ENCODE measurements at places on chromosomes 7 and 10.

DNA sequence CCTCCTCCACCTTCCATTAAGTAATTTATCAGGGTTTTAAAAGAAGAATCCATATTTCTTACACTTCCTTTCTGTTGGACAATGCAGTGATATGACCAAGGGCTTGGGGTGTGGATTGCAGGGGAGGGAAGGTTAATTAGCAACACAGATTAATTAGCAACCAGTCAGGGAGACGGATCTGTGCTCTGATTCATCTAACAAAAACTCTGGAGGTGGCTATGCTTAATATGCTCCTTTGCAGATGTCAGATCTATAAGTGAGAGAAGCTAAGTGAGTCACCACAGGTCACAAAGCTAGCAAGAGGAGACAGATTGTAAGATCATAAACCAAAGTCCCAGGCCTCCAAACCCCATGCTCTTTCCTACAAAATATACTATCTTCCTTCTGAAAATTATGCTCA lies 178.8 kb upstream of the ITGB1 start:
- DNase-seq, result peak; percentile 67

GRCh38 chr7:95485391-95486123 lies at the start of gene ASB4:
Gene ASB4 (plus strand): TSS chr7:95485943. CDS start chr7:95485972, 29 bp downstream.
- DNase-seq, result no peak

DNA sequence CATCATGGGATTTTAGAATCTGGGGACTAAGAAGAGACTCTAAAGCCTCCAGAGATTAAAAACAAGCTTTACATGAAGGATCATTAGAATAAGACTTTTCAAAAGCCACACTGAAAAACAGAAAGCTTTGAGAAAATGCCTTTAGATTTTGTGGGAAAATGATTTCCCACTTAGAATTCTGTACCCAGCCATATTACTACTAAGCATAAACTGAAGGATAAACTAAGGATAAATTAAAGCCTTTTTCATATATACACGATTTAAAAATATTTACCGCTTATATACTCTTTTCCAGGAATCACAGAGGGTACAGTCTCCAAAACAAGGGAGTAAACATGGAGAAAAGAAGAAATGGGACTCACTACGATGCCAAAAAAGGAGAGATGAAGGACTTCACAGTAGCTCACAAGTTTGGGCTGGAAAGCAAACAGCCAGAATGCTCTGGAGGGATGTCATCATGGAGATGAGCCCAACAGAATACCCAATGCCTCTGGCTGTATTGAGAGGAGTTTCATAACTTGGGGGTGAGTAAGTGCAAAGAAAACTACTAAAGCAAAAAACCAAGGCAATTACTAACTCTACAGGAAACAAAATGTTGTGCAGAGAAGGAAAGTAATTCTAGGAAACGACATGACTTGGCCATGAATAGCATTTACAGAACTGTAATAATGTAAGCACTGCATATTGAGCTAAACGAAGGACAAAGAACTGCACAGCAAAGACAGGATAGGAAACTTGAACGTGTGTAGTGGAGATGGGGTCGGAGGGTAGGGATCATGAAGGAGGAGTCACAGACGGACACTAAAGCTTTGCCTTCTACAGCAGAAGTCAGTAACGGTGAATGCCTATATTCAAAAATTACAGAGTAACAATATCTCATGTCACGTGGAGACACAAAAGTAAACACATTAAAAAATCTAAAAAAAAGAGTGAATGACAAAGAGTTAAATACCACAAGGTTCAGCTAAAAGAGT lies 61.4 kb upstream of the ASAH2 start:
- DNase-seq, result no peak

GRCh38 chr10:61902445-61903220 lies 1.1 kb downstream of the ARID5B start:
- peak; percentile 52 for DNase-seq

DNA sequence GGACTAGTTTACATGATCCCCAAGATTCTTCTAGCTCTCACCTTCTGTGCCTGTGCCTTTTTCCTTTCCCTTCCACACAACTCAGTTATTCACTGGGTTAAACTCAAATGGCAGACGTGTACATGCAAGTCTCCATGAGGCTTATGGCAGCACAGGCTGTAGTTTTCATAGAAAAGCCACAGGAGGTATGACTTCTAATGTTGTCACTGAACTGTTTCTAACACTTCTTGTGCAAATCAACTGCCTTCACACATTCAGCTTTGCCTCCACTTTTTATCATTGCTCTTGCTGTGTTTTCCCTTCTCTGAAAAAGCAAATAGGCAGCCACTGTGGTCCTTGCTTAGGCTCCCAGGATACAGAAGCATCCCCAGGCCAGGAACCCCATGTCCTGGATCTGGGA lies 5.3 kb upstream of the GIMAP5 start:
- no peak for DNase-seq

DNA sequence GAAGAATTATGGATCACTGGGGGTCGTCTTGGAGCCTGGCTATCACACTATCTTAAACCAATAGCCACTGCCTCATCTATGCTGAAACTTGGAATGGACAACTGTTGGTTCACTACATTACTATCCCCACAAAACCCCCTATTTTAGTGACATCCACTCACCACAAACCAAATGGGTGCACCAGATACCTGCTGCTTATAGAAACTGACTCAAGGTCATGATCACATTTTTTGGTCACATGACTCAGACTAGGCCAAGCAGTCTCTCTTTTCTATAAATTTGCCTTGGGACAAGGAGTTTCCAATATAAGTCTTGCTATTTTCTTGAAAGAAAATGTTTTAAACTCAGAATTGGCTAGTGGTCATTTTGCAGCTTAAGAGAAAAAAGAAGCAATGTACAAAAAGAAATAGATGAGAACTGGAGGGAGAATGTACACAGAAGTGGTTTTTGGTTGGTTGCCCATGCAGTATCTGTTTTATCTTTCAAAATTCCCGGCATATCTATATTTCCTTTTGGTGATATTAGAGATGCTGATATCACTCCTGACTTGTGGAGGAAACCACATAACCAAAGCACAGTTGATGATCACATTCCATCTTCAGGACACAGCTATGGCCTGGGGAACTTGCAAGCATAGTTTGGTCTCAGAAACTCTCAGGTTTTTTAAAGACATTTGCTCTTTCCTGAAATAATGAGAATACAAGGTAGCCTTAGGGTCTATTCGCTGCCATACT lies 85.2 kb upstream of the CACNA2D1 start:
- DNase-seq, result no peak

- DNase-seq, result no peak
Observed at GRCh38 chr10:45235798-45236220, 79.6 kb downstream of the OR13A1 start.

GRCh38 chr7:41367967-41368882 lies 334.7 kb downstream of the INHBA start:
- no peak for DNase-seq

GRCh38 chr7:134941185-134941900 lies 45.0 kb upstream of the AGBL3 start:
- DNase-seq, result peak; percentile 54

DNA sequence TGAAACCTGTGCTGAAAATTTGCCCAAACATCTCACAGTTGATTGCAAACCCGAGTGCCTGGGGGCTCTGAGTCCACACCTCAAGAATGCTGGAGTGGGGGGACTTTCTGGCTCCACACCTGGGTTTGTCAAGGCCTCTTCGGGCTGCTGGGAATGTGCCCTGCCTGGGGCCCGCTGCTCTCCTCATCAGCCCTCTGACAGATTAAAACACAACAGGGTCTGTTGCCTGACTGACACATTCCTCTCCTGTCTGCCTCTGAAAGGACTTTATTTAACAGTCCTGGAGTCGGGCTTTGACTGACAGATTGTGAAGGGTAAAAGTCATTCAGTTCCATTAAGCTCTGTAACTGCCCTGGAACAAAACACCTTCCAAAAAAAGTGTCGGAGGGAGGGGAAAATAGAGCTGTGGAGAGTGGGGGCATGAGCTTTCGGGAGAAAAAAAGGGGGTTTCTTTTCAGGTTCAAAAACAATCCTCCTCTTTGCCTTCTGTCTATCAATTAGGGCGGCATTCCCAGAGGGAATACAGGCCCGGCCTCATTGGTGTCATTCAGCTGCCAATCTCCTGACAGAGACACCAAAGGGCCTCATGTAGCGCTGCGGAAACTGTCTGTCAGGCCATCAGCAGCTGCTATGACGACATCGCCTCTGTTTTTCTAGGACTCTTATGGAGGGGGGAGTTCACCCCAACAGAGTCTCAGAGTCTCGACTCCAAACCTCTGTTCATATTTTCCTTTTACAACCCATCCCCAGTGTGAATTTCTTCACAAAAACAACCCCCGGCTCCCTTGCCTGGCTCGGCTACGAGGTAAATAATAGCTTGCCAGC lies 398.8 kb upstream of the NFE2L3 start:
- no peak for DNase-seq

GRCh38 chr7:146115851-146116520 lies 615 bp upstream of the CNTNAP2 start:
- no peak for DNase-seq

DNA sequence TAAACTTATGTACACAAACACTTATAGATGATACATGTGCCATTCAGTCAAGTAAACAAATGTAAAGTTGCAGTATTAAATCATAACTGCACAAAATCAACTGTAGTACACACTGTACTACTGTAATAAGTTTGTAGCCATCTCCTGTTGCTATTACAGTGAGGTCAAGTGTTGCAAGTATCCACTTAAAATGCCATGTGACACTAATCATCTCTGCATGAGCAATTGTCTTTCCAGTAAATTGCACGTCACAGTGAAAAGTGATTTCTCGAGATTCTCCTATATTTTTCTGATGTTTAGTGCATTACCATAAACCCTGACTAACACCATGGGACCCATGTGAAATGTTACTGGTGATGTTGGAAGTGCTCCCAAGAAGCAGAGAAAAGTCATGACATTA lies 293.3 kb upstream of the SP4 start:
- DNase-seq, result no peak

DNA sequence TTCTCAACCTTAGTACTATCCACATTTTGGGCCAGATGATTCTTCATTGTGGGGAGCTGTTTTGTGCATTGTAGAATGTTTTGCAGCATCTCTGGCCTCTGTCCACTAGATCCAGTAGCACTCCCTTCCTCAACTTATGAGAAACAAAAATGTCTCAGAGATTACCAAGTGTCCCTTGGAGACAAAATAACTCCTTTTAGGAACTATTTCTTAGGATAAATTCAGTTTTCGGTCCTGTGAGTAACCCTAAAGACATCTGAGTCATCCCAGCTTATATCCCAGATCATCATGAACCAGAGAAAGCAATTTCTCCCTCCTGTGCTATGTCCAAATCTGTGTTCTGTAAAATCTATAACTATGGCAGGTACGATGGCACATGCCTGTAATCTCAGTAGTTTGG lies 266.6 kb upstream of the PHYHIPL start:
- no peak for DNase-seq

- DNase-seq, result no peak
Observed at GRCh38 chr7:5218564-5219360, 28.7 kb downstream of the WIPI2 start.

DNA sequence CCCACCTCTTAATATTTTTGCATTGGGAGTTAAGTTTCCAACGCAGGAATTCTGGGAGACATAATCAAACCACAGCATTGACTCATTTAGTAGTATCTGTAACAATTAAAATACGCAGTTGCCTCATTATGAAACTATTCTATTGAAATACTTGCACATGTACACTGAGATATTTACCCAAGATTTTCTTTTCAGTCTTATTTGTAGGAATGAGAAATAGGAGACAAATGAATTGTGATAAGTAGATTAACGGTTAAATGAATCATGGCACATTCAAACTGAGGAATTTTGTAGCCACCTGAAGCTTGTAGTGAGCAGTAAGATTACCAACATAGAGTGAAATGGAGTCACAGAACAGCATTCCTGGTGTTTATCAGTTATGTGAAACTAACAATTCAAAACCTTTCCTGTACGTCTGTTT lies 18.1 kb downstream of the RP9 start:
- DNase-seq, result no peak

DNA sequence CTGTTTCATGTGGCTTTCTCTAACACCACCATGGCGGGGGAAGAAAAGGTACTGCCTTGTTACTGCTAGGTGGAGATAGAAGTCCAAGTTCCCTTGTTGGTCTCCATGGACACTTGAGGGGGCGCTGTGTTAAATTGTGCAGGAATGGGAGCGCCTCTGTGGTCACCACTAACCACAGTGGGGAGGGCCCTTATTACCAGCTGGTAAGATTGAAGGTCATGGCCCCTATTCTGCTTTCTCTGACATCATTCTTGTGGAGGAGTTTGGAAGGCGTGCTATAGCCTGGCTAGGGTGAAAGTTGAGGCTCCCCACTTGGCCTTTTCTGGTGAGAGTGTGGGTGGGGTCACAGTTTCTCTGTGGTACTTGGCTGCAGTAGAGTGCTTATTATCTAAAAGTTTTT lies 14.9 kb upstream of the MXI1 start:
- DNase-seq, result no peak

DNA sequence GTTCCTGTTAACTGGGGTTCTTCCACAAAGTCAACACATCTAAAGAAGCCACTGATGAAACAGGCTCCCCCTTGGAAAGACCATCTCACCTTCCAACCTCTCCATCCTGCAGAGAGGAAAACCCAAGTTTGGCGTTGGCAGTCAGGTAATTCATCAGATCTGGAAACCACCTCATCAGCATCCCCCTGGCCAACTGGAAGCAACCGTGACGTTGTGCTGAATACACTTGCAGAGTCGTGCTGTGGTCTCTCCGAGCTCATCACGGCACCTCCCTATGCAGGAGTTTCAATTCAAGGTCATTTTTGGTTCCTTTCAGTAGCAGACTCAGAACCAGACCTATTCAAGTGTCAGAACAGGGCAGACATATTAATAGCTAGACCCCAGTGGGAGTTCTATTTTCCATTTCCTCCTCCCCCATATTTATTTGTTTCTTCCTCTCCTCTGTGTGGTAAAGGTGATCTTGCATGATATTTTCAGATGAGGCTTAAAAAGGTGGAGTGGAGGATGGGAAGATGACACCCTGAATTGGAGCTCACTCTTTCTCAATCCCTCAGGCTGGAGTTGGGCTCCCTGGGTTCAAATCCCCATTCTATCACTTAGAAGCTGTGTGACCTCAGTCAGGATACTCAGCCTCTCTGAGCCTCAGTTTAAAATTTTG lies 149.1 kb upstream of the ADO start:
- DNase-seq, result no peak

GRCh38 chr10:27450225-27450624 lies 53.9 kb upstream of the RAB18 start:
- DNase-seq, result no peak

DNA sequence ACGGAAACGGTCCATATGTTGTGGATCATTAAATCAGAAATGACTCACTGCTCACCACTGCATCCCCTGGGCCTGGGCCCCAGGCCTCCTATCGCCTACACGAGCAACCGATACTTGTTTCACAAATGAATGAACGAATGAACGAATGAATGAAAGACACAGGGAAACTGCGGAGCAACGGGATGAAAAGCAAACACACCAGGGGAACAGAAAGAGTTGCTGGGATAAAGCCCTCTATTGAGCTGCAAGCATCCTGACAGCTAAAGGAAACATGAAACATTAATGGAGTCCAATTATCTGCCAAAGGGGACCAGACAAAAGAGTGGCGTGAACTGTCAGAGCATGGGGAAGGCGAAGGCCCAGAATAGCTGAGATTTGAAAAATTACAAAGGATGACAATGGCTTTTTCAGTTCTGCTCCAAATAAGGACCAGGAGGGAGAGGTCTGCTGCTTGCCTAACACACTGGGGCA lies 92.1 kb downstream of the GRB10 start:
- DNase-seq, result no peak

- no peak for DNase-seq
Observed at GRCh38 chr7:64180989-64181388, 26.0 kb upstream of the ZNF735 start.

All from PC-9 (cell line).